ENCODE measurements at places on chromosomes 13 and 19.

GRCh38 chr13:94928127-94928775 lies 215.9 kb upstream of the SOX21 start:
- DNase-seq, result no peak

DNA sequence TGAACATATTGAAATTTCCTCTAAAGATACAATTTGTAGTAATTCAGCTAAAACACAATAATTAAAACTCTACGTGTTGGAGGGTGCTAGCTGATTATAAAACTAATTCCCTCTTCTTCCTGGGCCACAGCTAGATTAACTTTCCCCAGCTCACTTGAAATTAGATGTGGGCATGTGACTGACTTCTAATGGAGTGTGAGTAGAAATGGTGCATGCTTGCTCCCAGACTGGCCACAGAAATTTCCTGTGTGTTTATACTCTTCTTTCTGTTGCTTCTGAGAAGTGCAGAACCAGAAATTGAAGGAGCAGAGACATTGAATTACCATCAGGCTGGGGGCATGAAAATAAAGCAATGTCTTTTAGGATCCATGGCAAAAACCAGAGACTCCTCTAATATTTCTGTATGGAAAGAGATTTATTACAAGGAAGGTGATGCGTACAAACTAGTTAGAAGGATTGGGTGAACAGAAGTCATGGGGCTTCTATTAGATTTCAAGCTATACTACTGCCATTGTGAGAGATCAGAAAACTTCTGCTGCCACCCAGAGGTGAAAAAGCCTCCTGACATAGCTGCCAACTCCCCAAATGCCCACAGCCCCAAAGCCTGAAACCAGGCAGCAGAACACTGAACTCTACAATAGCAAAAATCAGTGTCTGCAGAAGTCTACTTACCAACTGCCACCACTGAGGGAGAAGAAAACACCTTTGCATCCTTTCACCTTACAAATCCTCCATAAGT lies 379.2 kb upstream of the MIR17HG start:
- DNase-seq, result no peak

GRCh38 chr13:76647550-76647949 lies 238.7 kb downstream of the KCTD12 start:
- no peak for DNase-seq

DNA sequence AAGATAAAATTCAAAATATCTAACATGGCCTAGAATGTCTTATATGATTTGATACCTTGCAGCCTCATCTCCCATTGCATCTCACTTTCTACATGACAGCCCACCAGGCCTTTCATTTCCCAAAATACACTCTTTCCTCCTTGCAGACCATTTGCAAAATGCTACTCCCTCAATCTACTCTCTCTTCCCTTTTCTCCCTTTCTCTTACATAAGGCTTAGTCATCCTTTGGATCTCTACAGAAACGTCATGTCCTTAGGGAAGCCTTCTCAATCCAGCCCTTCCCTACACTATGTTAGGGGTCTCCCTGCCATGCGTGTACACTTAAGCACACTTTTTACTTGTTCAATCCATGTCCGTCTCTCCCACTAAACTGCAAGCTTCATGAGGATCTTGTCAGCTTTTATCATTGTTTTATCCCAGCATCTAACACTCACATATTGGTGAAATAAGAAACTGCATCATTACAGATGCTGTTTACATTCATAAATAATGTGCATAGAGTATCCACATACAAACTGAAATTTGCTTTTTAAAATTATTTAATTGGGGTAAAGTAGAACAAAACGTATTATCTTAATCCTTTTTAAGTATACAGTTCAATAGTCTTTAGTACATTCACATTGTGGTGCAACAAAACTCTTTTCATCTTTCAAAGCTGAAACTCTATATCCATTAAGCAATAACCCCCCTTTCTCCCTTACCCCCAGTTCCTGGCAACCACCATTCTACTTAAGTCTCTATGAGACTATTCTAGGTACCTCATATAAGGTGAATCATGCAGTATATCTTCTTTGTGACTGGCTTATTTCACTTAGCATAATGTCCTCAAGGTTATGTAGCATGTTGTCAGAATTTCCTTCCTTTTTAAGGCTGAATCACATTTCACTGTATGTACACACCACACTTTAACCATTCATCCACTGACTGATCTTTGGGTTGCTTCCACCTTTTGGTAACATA lies 11.5 kb upstream of the WBP4 start:
- DNase-seq, result no peak

DNA sequence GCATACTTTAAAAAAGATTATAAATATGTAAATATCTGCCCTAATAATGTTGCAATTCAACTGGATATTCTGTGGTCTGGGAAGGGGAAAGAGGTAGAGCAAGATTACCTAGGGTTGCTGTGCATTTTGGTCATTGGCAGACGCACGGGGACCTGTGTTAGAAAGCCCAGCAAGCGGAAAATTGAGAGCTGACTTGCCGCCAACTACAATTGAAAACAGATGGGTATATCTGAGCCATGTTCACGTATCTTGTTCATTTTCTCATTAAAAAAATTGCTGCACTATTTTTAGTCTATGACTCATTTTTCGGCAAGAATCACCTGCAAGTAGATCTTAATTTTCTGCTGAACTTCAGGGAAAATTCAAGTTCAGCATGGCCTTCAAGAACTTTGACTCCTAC lies 308.5 kb upstream of the TMTC4 start:
- DNase-seq, result no peak

Measured in CD4-positive, alpha-beta T cell treated with Interleukin-6 at 100 ng/mL for 8 hours (primary cell).